SHP77 (cell line): ENCODE measurements at places on chromosomes 16 and 17.
A peak's percentile ranks its signal among the peaks of the same experiment; 100 is the strongest.

DNA sequence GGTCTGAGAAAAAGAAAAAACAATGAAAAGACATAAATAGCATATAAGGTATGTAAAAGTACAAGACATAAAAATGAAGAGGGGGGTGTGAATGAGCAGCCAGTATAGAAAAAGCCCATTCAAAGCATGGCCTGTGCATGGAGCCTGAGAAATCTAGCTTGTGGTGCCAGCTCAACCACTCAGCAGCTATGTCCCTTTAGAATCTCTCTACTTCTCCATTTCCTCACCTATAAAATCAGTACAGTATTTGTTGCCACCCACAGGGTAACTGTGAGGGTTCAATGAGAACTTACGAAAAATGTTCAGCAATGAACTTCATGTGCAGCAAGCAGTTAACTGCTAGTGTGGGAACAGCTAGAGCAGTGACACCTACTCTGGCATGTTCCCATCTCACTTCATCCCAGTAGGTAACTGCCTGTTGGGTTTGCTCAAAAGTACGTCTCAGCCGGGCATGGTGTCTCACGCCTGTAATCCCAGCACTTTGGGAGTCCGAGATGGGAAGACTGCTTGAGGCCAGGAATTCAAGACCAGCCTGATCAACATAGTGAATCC, 15.3 kb downstream of the CYTH1 start:
- no peak for DNase-seq

- DNase-seq = no peak
Measured at GRCh38 chr16:64882078-64882784, 239.6 kb downstream of the CDH11 start.

DNA sequence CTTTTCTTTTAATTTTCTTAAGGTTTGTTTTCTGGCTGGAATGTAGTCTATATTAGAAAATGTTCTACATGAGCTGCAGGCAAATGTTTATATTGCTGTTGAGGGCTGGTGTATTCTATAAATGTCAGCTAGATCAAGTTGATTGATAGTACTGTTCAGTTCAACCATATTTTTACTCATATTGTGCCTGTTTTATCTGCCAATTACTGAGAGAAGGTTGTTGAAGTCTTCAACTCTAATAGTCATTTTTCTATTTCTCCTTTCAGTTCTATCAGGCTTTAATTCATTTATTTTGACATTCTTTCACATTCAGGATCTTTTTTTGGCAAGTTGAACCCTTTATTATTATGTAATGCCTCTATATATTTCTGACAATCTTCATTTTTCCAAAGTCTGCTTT, 93.2 kb upstream of the HS3ST3A1 start:
- no peak for DNase-seq

DNA sequence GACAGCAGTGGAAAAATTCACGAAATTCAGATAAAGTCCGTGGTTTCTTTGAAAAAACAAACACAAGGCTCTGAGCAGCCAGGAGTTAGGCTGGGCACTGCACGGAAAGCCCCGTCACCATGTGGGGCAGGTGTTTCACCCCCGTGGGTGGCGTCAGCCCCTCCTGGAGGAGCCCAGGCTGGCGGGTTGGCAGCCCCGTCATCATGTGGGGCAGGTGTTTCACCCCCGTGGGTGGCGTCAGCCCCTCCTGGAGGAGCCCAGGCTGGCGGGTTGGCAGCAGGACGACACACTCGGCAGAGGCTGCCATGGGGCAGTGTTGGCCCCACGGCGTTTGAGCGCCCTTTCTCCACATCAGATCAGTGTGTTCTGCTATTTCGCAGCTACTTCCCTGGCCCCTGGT, 38.1 kb downstream of the ACSF3 start:
- DNase-seq = no peak

GRCh38 chr17:38871247-38872015, 1.6 kb downstream of the LASP1 start:
- DNase-seq = peak; percentile 9

DNA sequence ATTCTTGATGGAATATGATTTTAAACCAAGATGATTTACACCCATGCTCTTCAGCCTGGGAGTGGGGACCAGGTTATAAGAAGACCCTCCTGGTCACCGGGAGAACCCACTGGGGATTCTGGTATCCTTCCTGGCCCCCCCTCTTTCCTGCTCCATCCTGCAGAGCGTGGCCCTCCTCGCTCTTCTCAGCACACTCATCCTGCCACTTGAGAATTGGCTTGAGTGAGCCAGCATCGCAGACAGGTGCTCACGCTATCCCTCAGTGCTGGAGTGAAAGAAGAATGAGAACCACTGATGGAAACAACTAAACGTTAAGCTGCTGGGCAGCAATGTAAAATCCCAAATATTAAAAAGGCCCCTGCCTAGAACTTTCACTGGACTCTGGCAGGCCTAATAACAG, 98.0 kb downstream of the CYTH1 start:
- no peak for DNase-seq

DNA sequence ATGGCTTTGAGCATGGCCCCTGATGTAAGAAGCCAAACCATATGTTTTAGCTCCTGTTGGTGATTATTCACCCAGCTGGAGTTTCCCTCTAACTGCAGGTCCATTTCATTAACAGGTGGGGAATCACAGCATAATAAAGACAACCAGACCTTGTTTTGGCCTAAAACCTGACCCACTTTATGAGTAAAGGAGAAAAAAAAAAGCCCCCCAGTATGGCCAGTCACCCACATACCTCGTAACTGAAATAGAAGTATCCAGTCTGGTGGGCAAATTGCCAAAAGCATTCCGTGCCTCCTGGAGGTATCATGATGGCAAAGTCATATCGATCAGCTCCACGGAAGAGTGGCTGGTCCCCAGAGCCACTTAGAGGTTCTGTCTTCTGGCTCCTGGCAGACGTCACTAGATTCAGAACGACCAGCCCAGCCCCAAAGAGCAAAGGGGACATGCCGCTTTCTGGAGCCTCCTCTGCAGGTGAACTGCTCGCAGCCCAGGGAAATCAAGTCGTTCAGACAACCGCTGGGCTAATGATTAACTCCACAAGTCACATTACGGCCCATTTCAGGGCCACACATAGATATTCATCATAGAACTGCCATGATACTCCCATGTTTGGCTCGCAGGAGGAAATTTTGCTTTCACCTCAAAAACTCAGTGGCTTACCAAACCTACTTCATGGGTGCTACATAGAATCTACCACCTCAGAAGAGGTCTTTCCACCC, at the start of gene TMED6:
Gene TMED6 (minus strand): TSS at position 478 of the 719 bp plus-strand sequence. CDS start 33 bp downstream, at position 445.
- no peak for DNase-seq

DNA sequence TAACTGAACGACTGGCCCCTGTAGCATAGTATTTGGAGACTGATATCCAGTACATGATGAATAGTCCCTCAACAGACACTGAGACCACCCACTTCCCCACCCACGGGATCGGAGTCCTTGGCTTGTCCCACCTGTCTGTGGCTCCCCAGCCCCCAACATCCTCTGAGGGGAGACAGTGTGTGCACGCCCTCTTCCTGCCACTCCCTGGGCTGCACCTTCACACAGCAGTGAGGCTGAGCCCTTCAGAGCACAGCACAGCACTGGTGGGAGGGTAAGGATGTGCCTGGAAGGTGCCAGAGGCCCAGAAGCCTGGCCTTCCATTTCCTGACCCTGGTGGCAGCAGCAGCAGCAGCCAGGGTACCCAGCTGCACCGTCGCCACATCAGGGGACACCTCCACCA, 11.0 kb downstream of the DNASE1 start:
- DNase-seq = no peak

GRCh38 chr16:31470615-31471014, 1.3 kb upstream of the TGFB1I1 start:
- no peak for DNase-seq

DNA sequence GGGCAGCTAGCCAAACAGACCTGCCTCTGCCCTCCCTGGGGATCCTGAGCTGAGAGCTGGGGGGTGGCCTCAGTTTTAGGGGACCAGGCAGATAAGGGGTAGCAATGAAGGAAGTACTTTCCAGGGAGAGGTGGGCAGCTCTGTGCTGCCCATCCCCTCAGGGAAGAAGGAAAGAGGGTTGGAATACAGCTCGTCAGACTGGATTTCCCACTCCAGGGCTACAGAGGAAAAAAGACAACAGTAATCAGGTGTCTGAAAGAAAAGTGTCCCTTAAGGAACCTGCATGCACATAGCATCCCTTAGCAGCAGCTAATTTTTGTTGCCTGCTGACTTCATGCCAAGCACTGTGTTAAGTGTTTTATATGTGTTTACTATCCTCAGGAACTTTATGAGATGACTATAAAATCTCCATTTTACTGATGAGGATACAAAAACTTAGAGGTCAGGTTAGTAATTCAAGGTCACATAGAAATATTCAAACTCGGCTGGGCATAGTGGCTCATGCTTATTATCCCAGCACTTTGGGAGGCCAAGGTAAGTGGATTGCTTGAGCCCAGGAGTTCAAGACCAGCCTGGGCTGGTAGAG, 3.2 kb upstream of the MRPL58 start:
- no peak for DNase-seq

GRCh38 chr16:19213885-19214284, 45.8 kb downstream of the SYT17 start:
- no peak for DNase-seq

- DNase-seq = peak; percentile 26
Measured at GRCh38 chr16:88976366-88977017, 515 bp downstream of the CBFA2T3 start.

DNA sequence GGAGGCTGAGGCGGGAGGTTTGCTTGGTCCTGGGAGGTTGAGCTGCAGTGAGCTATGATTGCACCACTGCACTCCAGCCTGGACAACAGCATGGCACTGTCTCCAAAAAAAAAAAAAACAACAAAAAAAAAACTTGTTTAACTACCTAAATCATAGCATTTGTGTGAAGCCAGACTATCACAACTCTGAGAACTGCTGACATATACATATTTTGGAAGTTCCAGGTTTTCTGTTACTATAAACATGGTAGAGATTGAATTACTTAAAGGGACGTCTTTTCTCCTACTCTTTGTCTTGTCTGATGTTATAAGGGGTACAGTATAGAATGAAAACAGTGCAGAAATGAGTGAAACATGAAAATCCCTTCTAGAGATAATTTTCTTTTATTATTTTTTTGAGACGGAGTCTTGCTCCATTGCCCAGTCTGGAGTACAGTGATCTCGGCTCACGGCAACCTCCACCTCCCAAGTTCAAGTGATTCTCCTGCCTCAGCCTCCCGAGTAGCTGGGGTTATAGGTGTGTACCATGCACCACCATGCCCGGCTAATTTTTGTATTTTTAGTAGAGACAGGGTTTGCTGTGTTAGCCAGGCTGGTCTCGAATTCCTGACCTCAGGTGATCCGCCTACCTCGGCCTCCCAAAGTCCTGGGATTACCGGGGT, 18.4 kb downstream of the ABCC1 start:
- no peak for DNase-seq

- no peak for DNase-seq
Measured at GRCh38 chr16:72066747-72067146, 3.7 kb downstream of the HPR start.

- no peak for DNase-seq
Measured at GRCh38 chr16:67163164-67163998, 1.2 kb upstream of the HSF4 start.

- no peak for DNase-seq
Measured at GRCh38 chr16:52074133-52074532, 472.8 kb downstream of the TOX3 start.

- no peak for DNase-seq
Measured at GRCh38 chr16:77877712-77878347, 89.5 kb downstream of the VAT1L start.

DNA sequence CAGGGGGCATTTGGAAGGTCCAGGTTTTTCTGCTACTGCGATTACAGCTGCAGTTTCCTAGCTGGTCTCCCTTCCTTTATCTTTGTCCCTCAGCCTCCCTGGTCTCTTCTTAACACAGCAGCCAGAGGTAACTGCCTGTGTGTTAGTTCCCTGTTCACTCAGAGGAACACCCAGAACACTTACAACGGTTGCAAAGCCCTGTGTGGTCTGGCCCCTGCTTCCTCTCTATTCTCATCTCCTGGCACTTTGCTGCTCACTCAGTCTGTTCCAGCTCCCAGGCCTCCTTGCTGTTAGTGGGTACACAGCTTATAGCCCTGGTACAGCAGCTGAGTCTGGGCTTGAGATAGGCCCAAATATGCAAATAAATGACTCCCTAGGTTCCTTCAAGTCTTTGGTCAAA, 16.4 kb downstream of the NTN1 start:
- DNase-seq = no peak

GRCh38 chr17:29196769-29197515, 16.7 kb upstream of the MYO18A start:
- no peak for DNase-seq

GRCh38 chr17:74759941-74760340, 11.5 kb downstream of the NHERF1 start:
- DNase-seq = no peak
